Osteocyte (in vitro differentiated cells): ENCODE measurements at places on chromosomes 1 and 21. TPM values are rescaled to one million over a fixed set of nuclear protein-coding genes. Genes with fewer than 3 reads are reported as not detected.

The BACH1 gene
- total RNA-seq = 93.8 and 95.0 TPM in 2 replicates

DNA sequence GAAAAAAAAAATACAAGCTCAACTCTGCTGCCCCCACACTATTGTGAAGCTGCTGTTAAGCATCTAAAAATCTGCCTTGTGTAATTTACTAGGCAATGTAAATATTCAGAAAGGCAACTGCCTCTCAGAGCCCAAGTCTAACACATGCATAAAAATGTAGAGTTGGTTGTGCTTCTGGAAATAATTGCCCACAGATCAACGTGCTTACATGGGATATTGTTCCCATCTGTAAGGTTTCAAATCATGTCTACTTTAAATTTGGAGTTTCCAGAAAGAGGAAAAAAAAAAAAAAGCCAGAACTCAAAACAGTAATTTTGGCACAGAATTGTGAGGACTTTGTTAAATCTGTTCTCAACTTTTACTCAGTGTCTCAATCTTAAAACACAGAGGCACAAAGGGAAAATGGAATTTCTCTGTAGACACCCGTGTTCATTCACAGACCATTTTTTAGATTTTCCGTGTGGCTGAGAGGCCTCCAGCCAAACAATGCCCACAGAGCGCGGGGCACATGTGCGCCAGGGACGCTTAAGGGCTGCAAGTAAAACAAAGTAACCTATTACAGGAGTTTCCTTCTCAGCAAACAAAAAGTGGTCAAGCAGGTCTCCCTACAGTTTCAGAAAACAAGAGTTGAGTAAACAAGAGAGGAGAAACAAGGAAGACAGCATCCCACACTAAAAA lies 115.5 kb downstream of the RERE start:
- DNase-seq = no peak

The CRB1 gene
- total RNA-seq = not detected in 2 replicates

- DNase-seq = no peak
Observed at GRCh38 chr1:226711976-226712741, 26.9 kb downstream of the ITPKB start.

- DNase-seq = no peak
Observed at GRCh38 chr1:159092036-159092760, 15.6 kb upstream of the AIM2 start.

GRCh38 chr1:170871868-170872267 lies 63.5 kb upstream of the MROH9 start:
- no peak for DNase-seq

The OVAAL gene
- total RNA-seq = not detected in 2 replicates

The SLC26A9 gene
- total RNA-seq = not detected in 2 replicates

DNA sequence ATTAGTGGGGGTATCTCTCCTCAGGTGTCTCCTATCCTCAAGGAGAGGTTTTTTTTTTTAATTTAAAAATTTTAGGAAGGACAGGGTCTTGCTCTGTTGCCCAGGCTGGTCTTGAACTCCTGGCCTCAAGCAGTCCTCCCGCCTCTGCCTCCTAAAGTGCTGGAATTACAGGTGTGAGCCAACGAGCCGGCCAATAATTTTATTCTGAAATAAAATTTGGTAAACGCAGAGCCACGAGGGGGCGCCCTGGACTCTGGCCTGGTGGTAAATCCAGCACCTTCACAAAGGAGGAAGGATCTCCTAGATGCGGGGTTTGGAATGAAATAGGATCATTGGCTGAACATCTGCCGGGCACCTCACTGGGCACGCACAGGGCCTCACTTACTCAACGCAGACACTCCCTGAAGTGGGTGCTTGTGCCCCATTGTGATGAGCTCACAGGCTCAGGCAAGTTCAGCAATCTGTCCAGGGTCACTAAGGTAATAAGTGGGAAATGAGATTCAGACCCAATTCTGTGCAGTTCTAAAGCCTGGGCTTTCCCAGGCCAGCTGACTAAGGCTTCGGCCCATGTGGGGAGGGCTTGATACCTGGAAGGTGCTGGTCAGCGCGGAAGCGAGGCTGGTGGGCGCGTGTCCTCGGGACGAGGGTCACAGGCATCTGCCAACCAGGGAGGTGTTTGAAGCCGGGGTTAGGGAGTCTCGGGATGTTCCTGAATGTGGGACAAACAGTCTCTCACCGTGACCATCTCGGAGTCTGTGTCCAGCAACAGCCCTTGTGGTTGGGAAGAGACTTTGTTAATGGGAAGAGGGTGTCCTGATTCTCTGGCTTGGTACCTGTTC lies 32.7 kb upstream of the ETV3 start:
- DNase-seq = no peak

The ADAMTS5 gene
- 62.8 and 65.0 TPM in 2 replicates for total RNA-seq

DNA sequence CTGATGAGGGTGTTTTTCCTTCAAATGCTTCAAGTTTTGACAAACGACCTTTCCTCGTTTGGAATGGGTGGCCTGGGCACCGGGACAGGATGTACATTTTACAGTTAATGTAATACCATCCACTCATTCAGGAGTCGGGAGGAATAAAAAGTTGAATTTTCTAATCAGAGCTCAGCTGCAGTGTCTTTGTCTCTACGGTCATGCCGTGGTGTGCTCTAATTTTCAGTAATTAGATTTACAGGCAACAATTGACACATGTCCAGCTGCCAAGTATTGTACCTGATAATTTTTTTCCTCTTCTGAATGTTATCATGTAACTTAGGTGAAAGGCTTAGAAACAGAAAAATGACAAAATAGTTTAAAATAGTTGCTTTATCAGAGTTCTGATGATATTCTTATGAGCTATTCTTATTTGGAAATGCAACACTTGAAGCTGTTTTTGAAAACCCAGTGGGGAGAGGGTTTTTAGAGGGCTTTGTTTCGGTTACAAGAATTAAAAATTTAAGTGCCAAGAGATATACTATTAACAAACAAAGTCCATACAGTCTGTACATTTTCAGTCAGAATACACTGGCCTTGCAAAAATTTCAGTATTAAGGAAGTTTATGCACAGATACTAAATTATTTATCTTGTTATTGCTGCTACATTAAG lies 1.0 kb downstream of the CDKN2C start:
- DNase-seq = no peak

- no peak for DNase-seq
Observed at GRCh38 chr1:111347026-111347425, 56.4 kb downstream of the CHIA start.

DNA sequence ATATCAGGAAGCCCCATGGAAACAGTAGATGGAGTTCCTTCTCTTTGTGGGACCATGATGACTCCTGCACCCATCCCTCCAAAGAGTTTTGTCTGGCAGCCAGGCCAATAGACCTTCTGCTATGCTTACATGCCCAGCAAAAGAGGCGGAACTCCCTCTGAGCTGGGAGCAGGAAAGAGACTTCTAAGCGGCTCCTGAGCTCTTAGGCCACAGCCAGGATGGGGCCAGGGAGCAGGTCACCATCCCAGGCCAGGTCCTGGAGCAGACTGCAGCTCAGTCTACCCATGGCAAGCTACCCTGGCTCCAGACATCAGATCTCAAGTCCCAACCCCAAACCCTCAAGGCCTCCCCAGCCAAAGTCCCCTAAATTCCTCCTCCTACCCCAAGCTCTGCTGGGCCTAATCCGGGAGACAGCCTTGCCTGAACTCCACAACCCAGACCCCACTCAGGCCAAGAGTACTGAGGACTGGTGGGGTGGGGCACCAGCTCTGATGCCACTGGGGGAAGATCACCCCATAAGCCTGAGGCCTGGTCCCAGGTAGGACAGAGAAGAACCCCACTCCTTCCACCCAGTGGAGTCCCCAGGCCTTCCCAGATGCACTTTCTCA lies 387.9 kb downstream of the MATN1 start:
- DNase-seq = peak; percentile 72
